ENCODE measurements at places on chromosomes 12 and 14. TPM values are rescaled to one million over a fixed set of nuclear protein-coding genes. Genes with fewer than 3 reads are reported as not detected.

GRCh38 chr12:117582135-117582784 lies 220.8 kb upstream of the NOS1 start:
- DNase-seq = no peak

GRCh38 chr14:73269729-73270531 lies 32.6 kb downstream of the PAPLN start:
- DNase-seq = no peak

The KRT82 gene
- not detected for total RNA-seq

GRCh38 chr12:78871566-78871965 lies 7.0 kb downstream of the SYT1 start:
- no peak for DNase-seq

DNA sequence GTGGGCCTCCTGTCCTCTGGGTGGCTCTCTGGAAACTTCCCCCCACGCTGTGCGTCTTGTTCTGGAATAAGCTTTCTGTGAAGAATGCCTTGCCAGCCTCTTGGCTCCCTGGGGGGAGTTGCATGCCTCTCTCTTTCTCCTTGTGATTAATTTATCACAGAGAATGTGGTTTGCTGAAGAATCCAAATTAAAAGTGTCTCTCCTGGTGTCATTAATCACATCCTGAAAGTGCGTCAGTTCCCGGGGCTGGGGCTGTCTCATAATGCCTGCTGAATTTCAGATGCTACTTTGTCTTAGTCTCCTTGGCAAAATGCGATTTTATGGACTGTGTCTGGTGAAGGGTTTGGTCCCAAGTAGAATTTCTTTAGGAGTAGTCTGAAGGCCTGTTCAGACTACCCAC lies 787.7 kb upstream of the TMEM132C start:
- DNase-seq = no peak

The PCNX1 gene
- total RNA-seq = 58.4 TPM

The IAPP gene
- not detected for total RNA-seq

- DNase-seq = no peak
Measured at GRCh38 chr12:62717643-62718042, 217.3 kb downstream of the PPM1H start.

DNA sequence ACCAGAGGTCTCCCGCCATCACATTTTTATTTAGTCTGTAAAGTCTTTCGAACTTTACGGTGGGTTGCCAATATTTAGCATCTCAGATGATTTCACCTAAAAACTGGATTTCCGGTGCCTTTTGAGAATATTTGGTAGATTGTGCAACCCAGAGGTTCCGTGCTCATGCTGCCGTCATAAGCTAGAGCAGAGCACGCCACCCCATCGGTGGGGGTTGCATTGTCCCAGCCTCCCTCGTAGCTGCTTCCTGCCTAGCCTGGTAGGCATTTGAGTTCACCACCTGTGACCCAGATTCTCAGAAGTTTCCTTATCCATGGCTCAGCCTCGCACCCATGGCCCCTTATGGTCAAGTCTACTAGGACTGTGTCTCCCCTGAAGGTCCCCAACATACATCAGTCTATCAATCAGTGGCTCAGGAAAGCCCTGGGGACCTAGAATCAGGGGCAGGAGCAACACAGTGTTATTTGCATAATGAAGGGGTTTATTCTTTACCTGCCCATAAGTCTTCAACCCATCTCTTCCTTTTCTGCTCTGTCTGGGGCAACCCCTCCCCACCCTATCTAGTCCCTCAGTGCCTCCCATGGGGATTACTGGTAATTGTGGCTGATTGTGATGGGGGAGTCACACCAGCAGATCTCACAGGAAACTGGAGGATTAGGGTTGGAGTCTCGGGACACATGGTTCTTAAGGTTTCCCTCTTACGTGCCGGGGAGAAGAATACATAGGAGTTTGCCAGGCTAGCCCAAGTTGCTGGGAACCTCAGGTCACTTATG lies 152.3 kb downstream of the PHETA1 start:
- DNase-seq = no peak

- no peak for DNase-seq
Measured at GRCh38 chr14:59126714-59127436, 61.6 kb upstream of the DAAM1 start.

The ALDH1L2 gene
- 56.8 TPM for total RNA-seq

GRCh38 chr14:20427231-20428009 lies 8.5 kb downstream of the KLHL33 start:
- DNase-seq = no peak

DNA sequence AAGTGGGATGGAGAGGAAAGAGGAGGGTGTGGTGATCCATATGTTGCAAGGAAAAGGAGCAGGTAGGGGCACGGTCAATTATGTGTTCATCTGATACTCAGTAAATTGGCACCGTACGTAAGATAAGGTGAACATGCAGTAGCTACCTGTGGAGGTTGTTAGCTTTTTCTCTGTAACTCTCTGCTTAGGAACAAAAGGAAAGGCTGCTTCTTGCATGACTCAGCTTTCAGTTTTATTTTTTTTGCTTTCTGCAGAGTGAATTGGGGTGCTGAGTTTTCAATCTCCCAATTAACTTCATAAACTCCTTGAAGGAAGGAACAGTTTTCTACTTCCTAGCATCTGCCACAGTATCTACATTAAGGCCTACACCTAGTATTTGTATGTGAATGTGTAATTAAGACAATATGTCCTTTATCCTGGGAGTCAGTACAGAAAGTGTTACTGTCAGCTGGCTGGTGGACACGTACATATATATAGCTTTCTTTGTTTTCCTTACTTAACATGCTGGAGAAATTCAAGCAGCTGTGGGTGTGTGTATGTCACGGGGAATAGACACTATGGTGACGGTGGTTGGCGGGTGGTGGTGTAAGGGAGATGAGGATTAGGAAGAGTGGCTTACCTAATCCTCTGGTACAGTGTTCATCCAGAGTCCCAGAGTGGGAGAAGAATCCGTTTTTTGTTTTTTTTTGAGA lies 40.1 kb upstream of the WNK1 start:
- DNase-seq = no peak

The GARIN6 gene
- not detected for total RNA-seq

The DHRS2 gene
- total RNA-seq = not detected

DNA sequence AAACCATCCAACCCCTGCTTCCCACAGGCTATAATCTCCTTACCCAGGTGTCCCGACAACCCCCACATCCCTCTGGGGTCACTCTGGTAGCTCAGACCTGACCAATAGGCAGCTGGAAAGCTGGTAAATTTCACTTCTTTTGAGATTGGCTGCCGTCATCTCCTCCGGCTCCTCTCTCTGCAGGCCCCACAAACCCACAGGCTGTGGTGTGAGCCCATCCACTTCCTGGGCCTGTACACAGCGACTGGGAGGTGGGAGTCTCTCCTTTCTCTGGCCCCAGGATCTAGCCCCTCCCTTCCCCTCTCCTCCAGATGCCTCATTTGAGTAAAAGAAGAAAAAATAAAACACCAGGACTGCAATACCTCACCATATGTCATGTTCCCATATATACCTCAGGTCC lies 709 bp downstream of the INHBC start:
- DNase-seq = no peak

The HHIPL1 gene
- total RNA-seq = 11.6 TPM

The GALNT6 gene
- total RNA-seq = 8.0 TPM

DNA sequence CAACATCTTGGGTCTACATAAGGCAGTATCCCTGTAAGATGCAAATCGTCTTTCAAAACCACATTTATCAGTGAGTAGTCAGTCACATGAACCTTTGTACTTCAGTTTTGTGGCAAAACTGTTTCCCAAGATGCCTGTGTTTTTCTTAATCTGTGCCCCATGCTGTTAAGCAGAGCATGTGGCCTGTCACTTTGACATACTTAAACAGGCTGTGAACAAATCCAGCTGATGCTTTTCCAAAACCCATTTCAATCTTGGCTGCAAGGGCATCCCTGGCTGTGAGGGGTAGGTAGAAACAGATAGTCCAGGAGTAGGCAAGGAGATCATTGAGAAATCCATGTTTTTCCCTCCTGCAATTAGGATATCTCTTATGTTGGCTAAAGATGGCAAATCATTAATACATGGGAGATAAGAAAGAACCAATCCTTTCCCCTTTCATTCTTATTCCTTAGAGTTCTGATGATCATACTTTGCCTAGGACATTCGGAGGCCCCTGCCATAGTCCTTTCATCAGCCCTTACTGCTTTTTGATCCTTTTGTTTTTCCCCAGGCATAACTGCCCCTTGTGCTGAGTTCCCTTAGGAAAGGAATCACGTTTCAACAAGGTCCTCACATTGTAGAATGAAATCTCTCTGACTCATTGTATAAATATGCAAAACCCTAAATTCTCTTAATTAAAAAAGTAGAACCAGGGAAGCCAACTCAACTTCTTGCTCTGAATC lies 121.1 kb upstream of the EEA1 start:
- DNase-seq = no peak

DNA sequence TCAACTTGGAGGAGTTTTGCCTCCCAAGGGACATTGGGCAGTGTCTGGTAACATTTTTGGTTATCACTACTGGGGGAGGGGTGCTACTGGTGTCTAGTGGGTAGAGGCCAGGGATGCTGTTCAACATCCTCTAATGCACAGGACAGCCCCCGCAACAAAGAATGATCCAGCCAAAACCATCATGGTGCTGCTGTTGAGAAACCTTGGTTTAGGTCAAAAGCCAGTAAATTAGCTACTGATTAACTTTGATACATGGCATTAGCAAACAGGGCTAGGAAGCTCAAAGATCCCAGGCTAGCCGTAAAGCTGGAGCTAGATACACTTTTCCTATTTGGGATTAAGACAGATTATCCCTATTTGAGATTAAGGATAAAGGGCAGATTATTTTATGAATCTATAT lies 8.8 kb downstream of the ALKBH2 start:
- DNase-seq = no peak
